Thyroid gland (tissue), 4 donors: ENCODE measurements at places on chromosomes 1 and 21.

DNA sequence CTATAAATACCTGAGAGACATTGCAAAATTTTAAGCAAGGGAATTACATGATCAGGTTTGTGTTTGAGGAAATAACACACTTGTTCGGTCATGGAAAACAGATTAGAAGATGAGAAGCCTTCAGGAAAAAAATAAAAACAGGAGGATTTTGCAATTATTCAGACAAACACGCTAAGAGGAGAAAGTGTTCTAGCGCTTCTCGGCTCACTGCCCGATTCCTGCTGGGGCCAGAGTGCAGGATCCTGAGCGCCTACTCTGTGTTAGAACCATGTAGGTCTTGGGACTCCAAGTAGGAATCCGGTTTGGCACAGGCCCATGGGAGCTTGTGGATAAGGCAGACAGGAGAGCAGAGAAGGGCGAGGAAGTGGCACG is 8.1 kb upstream of the PRELP start:
- H3K4me1 ChIP-seq = peaks cover 55% of the 10 kb centered on the region
- H3K27ac ChIP-seq = peak overlapping the region; percentile 76
- DNase-seq = peak; percentile 80
- no peak overlapping the region for H3K4me3 ChIP-seq
- no peaks in the 10 kb centered on the region for H3K27me3 ChIP-seq
- no peaks in the 10 kb centered on the region for H3K36me3 ChIP-seq

GRCh38 chr1:237687804-237688203 is 202.9 kb downstream of the ZP4 start:
- no peaks in the 10 kb centered on the region for H3K36me3 ChIP-seq
- peak; percentile 45 for DNase-seq
- H3K4me1 ChIP-seq = peaks cover 6% of the 10 kb centered on the region
- H3K27me3 ChIP-seq = no peaks in the 10 kb centered on the region
- no peak overlapping the region for H3K27ac ChIP-seq

DNA sequence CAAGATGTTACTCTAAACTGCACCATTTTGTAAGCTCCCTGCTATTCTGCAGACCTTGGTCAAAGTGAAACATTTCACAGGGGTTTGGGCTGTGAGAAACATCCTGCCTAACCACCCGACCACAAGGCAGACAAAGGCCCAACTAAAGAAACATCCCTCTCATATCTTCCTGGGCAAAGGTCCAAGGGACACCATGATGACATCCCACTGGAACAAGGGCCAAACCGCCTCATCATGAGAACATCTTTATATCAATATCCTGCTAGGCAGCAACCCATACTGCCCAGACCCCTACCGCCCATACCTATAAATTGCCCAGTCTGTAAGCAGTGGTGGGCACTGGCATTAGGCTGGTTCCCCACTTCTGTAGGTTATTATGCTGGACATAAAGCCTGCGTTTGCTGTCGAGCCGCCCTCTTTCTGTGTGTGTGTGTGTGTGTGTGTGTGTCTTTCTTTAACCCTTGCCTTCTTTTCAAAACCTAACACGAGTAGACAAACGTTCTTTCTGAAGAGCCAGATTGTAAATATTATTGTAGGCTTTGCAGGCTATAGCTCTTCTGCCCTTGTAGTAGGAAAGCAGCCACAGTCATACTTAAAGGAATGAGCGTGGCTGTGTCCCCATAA is 1.0 kb upstream of the PPIE start:
- H3K4me3 ChIP-seq = no peak overlapping the region
- DNase-seq = no peak
- peaks cover 5% of the 10 kb centered on the region for H3K36me3 ChIP-seq
- H3K4me1 ChIP-seq = peaks cover 6% of the 10 kb centered on the region

DNA sequence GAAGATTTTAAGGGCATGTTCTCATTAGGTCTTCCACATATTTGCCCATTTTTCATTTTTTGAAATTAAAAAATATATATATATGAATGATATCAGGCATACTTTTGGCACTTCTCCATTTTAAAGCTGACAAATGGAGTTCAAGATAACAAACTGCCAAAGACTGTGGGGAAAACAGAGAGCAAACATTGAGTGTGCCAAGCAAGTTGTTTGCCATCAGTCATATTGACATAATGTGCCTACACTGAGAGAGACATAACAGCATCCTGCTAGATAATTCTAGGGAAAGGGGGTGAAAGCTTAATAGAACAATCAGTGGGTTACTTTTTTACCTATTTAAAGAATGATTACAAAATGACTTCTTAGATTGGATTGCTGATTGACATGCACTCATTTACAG is 529.4 kb upstream of the CXADR start:
- DNase-seq = no peak
- no peaks in the 10 kb centered on the region for H3K4me1 ChIP-seq
- H3K27me3 ChIP-seq = no peaks in the 10 kb centered on the region
- no peak overlapping the region for H3K27ac ChIP-seq
- H3K4me3 ChIP-seq = no peak overlapping the region
- no peaks in the 10 kb centered on the region for H3K36me3 ChIP-seq

GRCh38 chr1:212315907-212316306 is 30.7 kb downstream of the PPP2R5A start:
- no peaks in the 10 kb centered on the region for H3K27me3 ChIP-seq
- no peak overlapping the region for H3K4me3 ChIP-seq
- no peak overlapping the region for H3K27ac ChIP-seq
- H3K4me1 ChIP-seq = peaks cover 14% of the 10 kb centered on the region
